ENCODE measurements at places on chromosomes 4 and X.

GRCh38 chr4:94603170-94603747, 151.5 kb downstream of the PDLIM5 start:
- DNase-seq, result no peak

GRCh38 chr4:74365761-74366160, 816 bp downstream of the EREG start:
- DNase-seq, result no peak

- DNase-seq, result no peak
These were observed 278.1 kb downstream of the NKX6-1 start for GRCh38 chr4:84220990-84221389.

- no peak for DNase-seq
These were observed 338.6 kb upstream of the ZFP42 start for GRCh38 chr4:187656959-187657358.

- no peak for DNase-seq
These were observed 52.8 kb downstream of the GRIA3 start for GRCh38 chrX:123236859-123237258.

DNA sequence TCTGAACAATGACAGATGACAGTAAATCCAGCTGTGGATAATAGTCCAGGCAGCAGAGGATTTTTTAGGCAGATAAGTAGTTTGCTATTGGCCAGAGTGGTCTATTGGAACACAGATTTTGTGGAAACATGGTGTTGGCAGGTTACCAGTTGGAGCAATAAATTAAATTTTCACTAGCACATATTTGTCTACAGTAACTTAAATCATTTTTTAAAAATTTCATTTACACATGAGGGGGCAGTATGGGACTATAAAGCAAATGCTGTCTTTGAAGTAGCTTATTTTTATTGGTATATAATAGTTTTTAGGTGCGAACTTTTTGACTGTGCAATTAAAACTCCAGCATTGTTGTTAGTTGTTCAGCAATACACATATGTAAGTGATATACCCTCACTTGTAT, 289.8 kb downstream of the ARHGAP10 start:
- DNase-seq, result no peak

DNA sequence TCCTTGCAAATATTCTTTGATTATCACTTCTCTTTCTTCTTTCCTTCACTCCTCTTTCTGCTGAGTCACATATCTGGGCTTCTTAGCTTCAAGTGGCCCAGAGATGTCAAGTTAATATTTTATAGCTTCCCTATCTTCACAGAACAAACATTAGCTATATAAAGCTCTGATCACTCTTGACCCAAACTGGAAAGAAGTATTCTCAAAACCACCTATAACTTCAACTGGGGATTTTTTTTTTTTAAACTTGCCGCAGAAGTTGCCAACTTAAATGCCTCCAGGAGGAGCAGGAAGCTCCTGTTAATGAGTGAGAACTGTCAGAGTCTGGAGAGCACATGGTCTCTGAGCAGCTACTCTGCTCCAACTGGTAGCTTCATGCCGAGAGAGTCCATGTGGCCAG, 233.3 kb upstream of the EDNRA start:
- DNase-seq, result no peak

DNA sequence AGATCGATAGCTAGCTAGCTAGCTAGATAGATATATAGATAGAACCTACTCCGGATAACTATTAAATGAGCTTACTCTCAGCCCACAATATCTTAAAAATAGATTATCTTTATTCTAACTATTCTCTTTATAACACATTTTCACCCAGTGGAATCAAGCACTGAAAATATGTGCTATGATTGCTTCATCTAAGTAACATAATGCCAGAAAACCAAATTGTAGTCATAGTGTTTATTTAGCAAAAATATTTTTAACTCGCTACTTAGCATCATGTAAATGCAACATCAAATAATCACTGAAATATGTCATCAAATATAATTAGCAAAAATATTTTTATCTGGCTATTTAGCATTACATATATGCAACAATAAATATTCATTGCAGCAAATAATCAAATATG, 1.5 kb downstream of the TMEM156 start:
- no peak for DNase-seq

- DNase-seq, result no peak
These were observed 15.4 kb downstream of the HMGB2 start for GRCh38 chr4:173318648-173319211.

DNA sequence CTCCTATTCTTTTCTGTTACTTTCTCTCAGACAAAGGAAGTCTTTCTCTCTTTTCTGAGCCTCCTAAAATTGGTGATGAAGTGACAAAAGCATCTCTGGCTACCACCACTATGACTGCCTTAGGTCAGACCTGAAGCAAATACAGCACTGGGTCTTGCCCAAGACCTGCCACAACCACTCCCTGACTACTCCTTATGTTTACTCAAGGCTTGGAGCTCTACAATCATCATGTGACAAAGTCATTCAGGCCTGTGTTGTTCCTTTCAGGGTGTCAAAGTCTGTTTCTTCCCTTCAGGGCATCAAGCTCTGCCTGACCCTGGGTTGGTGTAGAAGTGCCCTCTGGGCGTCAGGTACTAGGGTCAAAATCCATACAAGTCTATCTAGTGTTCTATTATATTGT, 419.2 kb upstream of the CT83 start:
- DNase-seq, result no peak

DNA sequence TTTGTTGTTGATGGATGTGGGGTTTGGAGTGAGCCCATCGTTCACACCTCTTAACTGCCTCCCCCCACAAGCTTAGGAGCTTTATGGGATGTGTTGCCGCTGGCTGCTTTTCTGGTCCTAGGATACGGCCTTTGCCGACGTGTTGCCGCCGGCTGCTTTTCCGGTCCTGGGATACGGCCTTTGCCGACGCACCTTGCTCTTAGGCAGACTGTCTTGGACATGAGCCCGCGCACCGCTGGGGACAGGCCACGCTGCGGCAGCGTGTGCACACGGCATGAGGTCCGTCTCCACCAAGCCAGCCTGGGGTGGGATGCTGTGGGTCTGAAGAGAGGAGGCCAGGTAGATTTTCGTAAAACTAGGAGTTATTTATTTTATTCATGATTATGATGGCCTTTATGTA, 14.2 kb downstream of the RGS12 start:
- peak; percentile 27 for DNase-seq

GRCh38 chr4:186858355-186858754, 134.7 kb upstream of the FAT1 start:
- DNase-seq, result no peak
